ENCODE measurements at places on chromosomes 2 and 18. TPM values are rescaled to one million over a fixed set of nuclear protein-coding genes. Genes with fewer than 3 reads are reported as not detected.

The NT5DC4 gene
- total RNA-seq: not detected

The IMPACT gene
- total RNA-seq: 26.0 TPM

The CENPA gene
- total RNA-seq: 12.2 TPM

The CREG2 gene
- total RNA-seq: 1.3 TPM

The TMEM247 gene
- 0.43 TPM for total RNA-seq

The KCNF1 gene
- not detected for total RNA-seq

The UPP2 gene
- total RNA-seq: not detected

The RTP5 gene
- total RNA-seq: not detected

The KYNU gene
- total RNA-seq: 4.6 TPM

The MYO7B gene
- total RNA-seq: 0.43 TPM

The ZNF519 gene
- total RNA-seq: 9.6 TPM

The CAPN14 gene
- total RNA-seq: not detected

The UGT1A8 gene
- total RNA-seq: not detected

The ITGB6 gene
- not detected for total RNA-seq

The CERKL gene
- total RNA-seq: 0.14 TPM

The GNLY gene
- not detected for total RNA-seq

The HMSD gene
- total RNA-seq: 0.44 TPM

The TUBB8B gene
- total RNA-seq: not detected
